ENCODE measurements at places on chromosomes 5 and 9.

GRCh38 chr5:149424371-149425315 lies 45.6 kb upstream of the IL17B start:
- no peak for DNase-seq

GRCh38 chr9:94014920-94015319 lies 59.8 kb upstream of the BARX1 start:
- DNase-seq, result no peak

DNA sequence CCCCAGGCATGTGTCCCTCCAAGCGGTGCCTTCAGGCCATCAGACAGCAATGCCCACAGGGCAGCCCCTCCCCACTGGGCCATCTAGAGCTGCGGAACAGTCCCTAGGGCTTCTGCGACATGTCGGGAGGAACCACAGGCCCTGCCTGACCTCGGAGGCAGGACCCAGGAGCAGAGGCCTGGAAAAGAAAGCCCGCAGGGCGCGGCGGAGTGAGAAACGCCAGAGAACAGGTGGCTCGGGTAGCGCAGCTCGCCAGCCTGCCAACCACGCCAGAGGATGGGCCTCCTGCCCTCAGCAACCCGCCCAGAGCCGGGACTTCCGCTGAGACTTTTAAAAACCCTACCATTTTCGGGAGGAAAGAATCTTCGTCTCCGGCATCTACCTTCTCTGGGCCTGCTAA lies 715 bp downstream of the LCN8 start:
- DNase-seq, result no peak

DNA sequence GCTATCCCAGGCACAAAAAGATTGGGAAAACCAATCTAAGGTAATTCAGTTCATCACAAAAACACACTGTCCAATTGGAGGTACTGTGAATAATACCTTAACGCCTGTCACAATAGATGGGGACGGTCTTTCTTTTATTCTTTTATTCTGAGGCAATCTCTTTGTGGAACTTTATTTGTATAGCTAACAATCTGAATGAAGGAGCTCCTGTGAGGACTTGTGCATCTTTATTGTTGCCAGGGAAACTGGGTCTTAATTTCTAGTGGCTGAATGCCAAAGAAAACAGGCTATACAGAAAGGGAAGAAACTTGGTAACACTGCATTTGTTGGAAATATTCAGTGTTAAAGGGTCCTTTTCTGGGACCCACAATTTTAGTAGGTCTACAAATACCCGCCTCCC lies 546.9 kb upstream of the C9orf72 start:
- DNase-seq, result no peak

DNA sequence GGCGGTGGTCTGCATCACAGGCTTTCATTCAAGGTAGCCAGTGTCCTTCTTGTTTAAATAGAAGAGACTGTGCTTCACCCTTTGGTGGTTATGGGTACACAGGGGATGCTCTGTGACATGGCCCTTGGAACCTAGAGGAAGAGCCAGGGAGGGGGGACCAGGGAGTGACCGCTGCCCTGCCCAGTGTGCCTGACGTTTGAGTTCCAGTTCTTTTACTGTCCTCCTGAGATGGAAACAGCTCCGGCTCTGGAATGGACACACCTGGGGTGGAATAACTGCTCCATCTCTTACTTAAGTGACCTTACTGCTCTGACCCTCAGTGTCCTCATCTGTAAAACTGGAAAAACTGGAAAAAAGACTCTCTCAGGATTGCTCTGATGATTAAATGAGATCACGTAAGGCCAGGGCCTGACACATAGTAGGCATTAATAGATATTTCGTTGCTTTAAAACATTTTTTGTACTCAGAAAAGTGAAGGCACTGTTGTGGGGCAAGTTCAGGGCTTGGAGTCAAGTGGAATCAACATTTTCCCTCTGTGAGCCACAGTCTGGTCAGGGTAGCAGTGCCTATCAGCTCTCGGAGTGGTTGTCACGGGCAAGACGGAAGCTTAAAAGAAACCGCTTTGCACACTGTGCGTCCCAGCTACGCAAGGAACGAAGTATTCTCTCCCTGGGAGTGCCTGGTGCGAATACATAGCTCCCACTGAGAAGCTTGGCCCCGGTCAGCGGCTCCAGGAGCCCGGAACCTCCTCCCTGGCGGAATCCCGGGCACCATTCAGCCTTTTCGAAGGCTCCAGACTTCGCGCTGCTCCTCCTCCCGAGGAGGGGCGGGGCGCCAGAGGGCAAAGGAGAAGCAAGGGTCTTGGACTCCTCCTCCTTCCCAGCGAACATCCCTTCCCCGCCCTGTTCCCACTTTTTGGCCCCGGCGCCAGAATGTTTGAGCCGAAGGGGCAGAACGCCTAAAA lies 5.8 kb downstream of the POU4F3 start:
- no peak for DNase-seq

- DNase-seq, result no peak
Observed at GRCh38 chr9:134297083-134297410, 29.2 kb upstream of the RXRA start.

- no peak for DNase-seq
Observed at GRCh38 chr9:69611221-69611620, 61.0 kb downstream of the APBA1 start.

GRCh38 chr5:40551496-40552491 lies 127.9 kb upstream of the PTGER4 start:
- no peak for DNase-seq

DNA sequence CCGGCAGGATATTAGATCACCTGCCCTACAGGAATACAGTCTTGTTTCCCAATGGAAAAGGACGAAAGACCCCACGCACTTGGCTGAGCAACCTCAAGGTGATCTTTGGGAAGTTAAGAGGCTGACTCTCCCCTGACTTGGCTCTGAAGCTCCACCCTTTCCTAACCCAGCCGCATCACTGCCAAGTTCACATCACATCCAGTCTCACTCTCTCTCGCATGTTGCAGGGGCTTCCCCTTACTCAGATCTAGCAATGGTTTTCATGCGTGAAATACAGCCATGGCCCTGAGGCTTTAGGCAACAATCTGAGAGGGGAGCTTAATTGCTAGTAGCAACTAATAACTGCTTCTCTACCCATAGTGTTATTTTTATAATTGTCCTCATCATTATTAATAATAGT lies 211.6 kb downstream of the DOCK8 start:
- no peak for DNase-seq
